ENCODE measurements at places on chromosomes 6 and 20.

GRCh38 chr6:16450285-16450684, 211.9 kb downstream of the GMPR start:
- DNase-seq, result no peak

DNA sequence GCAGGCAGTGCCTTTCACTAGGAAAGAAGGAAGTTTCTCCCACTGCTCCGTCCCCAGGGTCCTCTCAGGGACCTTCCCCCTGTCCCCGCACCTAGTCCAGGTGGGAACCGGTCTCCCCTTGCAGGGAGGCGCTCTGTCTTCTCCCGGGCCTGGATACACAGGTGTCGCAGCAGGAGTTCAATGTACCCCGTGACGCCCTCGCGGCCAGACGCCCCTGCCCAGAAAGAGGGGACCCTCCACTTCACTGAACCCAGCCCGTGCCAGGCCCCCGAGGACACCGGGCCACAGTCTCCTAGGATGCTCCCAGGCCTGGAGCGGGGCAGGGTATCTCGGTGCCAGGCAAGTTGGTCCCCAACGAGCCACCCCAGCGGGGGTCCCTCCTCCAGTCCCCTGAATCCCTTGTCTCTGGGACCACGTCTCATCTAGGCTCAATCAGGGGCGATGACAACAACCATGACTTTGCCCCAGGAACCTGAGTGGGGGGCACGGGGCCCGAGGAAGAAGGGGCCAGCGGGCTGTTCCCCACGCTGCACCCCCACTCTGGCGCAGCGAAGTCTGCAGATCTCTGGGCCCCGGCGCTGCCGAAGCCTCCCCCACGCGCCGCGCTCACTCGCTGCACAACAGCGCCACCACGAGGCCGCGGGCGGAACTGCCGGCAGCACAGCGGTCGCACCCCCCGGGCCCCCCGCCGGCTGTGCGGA, 103.0 kb downstream of the EDN3 start:
- no peak for DNase-seq

- DNase-seq, result no peak
These were observed 84.6 kb upstream of the SYNDIG1 start for GRCh38 chr20:24384865-24385264.

DNA sequence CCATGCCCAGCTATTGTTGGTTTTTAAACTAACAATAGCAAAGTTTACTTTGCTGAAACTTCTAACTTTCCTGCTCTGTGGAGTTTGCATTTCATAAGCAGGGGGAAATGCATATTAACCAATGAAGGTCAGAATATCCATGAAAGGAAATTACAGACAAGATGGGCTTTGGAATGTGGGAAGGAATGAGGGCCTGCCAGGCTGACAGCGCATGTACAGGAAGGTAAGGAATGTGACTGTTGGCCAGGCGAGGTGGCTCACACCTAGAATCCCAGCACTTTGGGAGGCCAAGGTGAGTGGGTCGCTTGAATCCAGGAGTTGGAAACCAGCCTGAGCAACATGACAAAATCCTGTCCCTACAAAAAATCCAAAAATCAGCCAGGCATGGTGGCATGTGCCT, 49.6 kb downstream of the CDK5RAP1 start:
- DNase-seq, result no peak

DNA sequence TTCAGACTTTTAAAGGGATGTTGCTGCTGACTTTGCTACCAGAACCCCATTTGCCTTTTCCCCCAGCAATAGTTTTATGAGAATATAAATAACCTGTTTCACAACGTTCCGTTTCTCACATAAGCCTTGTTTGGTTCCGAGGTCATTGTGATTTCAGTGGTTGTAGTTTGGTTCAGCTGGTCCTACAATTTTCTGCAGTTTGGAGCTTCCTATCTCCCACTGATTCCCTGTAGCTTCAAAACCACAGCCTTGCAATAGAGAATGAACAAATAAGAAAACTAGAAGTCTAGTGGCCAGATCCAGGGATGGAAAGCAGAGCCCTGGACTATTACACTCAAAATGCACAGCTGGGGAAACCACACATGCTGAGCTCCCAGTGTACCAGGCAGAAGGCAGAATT, 24.1 kb upstream of the SH3BGRL2 start:
- DNase-seq, result no peak

GRCh38 chr6:42340511-42340910, 111.2 kb downstream of the TRERF1 start:
- no peak for DNase-seq

- no peak for DNase-seq
These were observed 686.9 kb upstream of the ID4 start for GRCh38 chr6:19150307-19150706.

DNA sequence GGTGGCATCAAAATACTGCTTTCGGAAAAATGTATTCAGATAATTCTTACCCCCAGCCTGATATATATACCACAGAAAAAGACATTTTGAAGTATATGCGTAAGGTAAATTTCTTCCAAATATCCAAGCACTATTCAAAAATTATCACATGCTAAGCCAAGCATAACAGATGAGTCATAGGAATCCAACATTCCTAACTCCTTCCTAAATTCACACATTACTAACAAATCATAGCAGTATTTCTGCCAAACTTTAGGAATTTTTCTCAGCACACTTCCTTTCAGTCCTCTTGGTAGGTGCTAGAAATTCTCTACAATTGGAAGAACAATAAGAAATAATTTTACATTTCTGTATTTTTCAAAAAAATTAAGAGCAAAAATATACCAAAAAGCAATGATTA, 417.5 kb downstream of the EYS start:
- no peak for DNase-seq

DNA sequence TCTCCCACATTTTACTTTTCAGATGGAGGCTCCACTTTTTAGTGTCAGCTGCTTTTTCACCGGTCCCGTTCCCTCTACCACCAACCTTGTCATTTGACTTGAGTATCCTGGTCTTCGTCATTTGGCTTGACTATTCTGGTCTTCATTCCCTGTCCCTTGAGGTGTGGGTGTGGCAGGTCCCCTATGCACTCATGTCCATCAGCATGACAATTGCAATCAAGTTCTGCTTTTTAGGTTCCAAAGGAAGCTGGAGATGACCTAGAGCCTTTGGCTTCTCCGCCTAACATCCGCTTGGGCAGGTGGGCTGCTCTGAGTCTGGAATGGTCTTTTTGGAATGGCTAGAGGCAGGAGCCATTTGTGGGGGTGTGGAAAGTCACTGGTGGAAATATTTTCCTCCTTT, 99.8 kb upstream of the MLN start:
- DNase-seq, result no peak

DNA sequence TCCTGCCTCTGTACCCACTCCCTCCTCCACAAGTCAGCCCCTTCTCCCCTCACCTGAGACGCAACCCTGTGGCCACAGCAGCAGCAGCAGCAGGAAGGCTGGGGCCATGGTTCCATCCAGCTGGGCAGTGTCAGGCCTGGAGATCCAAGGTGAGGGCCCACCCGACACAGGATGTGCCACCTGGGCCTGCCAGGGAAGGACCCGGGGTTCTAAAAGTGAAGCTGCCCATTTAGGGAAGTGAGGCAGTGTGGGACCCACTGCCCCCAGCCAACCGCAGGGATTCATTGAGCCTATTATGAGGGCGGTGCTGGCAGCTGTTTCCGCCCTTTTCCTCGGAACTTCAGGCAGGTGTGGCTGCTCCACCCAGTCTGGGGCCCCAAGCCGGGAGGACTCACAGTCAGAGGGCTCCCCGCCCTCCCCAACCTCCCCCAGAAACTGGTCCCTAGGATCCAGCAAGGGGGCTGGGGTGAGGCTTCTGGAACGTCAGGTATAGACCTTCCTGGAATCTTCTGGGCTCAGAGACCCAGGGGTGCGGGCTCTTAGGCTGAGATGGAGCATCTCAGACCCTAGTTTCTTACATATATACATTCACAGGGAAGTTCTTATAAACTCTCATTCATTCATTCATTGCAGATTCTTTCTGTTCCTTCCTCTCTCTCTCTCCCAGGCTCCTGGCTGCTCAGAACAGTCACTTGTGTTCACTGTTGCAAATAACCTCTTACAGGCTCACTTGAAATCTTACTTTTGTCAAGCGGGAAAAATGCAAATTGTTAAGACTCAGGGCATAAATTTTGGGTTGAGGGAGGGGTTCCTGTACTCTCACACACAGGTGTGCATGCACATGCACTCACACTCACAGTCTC, at the start of gene TREML2:
TREML2 (minus strand) TSS at position 249 of the 863 bp plus-strand sequence; CDS start at position 108, 141 bp downstream.
- no peak for DNase-seq

- DNase-seq, result no peak
These were observed 506.6 kb upstream of the MAN1A1 start for GRCh38 chr6:119856136-119856535.

- no peak for DNase-seq
These were observed 13.7 kb upstream of the TBC1D22B start for GRCh38 chr6:37243816-37244370.

- no peak for DNase-seq
These were observed 69.8 kb upstream of the TINAG start for GRCh38 chr6:54238396-54238795.

DNA sequence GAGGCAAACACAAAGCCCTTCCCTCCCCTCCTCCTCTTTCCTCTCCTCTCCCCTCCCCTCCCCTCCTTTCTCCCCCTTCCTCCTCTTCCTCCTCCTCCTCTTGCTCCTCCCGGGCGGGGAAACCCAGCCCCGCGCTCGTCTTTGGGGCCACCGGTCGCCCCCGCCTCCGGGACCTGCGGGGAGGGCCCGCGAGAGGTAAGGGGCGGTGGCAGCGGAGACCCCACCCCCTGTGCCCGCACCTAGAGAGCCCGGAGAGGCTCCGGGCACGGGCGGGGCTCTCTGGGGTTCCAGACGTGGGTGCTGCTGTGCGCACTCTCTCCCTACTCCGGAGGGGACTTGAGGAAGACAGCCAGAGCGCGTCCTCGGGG, at the start of gene RIN2:
RIN2 (plus strand) TSS at position 126 of the 368 bp plus-strand sequence. CDS start 131,344 bp downstream, outside the sequence.
- no peak for DNase-seq

GRCh38 chr6:22727710-22728109, 158.3 kb downstream of the HDGFL1 start:
- DNase-seq, result no peak

- DNase-seq, result no peak
These were observed 71.1 kb downstream of the BFSP1 start for GRCh38 chr20:17460119-17460518.

GRCh38 chr20:37404461-37404890, 58.5 kb downstream of the SRC start:
- no peak for DNase-seq

- no peak for DNase-seq
These were observed 17.1 kb downstream of the RPRD1B start for GRCh38 chr20:38050686-38051085.

- DNase-seq, result no peak
These were observed 205.6 kb upstream of the FLRT3 start for GRCh38 chr20:14543040-14543439.
